Peyer's patch (tissue), 4 donors: ENCODE measurements at places on chromosomes 7 and 10. TPM values are rescaled to one million over a fixed set of nuclear protein-coding genes. Genes with fewer than 3 reads are reported as not detected.

- no peak for DNase-seq
Measured at GRCh38 chr10:107152087-107152486, 12.4 kb downstream of the SORCS1 start.

DNA sequence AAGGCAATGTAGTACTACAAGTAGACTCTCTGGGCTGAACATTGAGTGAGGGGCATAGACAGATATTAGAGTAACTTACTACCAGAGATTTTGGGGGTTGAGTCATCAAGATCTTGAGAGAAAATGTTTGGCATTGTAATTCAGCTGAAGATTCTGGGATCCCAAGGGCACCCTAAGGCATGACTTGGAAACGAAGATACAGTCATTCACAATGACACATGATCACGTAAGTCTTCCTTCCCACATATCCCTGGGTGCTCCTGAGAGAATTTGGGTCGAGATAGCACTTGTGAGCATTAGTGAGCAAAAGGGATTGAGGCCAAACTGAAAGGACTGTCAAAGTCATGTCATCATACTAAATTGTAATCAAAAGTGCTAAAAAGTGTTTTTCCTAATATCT, 192.5 kb upstream of the PCLO start:
- no peak for DNase-seq

GRCh38 chr7:141558544-141559183, 7.5 kb downstream of the AGK start:
- DNase-seq, result no peak

The BHLHA15 gene
- 1.6 TPM for total RNA-seq

DNA sequence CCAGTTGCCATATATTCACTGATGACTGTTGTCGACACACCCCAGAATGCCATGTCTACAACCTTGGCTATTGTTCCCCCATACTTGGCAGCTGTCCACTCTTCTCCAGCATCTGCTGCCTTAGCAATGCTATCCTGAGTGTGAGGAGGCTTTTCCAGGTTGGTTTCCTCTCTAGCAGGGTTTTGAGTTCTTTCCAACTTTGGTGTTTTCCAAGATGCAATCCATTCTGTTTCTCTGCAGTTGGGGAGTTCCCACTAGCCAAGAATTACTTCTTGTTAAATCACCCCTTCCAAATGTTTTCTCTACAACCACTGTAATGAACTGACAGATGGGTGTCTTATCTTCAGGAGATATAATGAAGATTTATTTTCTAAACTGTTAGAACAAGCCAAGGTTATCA, 617.4 kb downstream of the CCSER2 start:
- no peak for DNase-seq

- no peak for DNase-seq
Measured at GRCh38 chr10:132335189-132336063, 3.4 kb downstream of the LRRC27 start.

- DNase-seq, result no peak
Measured at GRCh38 chr10:44971935-44972757, 6.5 kb downstream of the DEPP1 start.

The TMEM229A gene
- 11.4 TPM for total RNA-seq

GRCh38 chr10:118392761-118393160, 50.6 kb upstream of the FAM204A start:
- DNase-seq, result no peak

GRCh38 chr10:122062831-122063674, 74.1 kb downstream of the TACC2 start:
- DNase-seq, result peak; percentile 88

The STEAP1B gene
- not detected for total RNA-seq
